Kidney tubule cell (primary cell): ENCODE measurements at places on chromosomes 7 and 10.
A peak's percentile ranks its signal among the peaks of the same experiment; 100 is the strongest.

- peak; percentile 73 for DNase-seq
These were observed 254.6 kb downstream of the ANKRD30A start for GRCh38 chr10:37379991-37380390.

DNA sequence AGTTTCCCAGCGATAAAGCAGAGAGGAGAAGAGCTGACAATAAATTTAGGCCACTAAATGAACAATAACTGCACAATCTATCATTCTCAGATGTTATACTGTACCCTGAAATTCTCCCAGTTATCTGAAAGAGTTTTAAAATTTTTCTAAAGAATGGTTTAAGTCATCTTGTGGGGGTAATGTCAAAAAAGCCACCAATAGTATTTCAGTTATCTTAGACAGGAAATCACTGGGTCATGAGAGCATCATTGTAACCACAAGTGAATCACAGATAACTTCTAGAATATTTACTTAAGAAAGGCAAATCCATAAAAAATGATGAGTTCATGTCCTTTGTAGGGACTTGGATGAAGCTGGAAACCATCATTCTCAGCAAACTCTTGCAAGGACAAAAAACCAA is 147.1 kb downstream of the DNAJB9 start:
- peak; percentile 67 for DNase-seq

- no peak for DNase-seq
These were observed 157.4 kb downstream of the ST7 start for GRCh38 chr7:117110480-117111315.

DNA sequence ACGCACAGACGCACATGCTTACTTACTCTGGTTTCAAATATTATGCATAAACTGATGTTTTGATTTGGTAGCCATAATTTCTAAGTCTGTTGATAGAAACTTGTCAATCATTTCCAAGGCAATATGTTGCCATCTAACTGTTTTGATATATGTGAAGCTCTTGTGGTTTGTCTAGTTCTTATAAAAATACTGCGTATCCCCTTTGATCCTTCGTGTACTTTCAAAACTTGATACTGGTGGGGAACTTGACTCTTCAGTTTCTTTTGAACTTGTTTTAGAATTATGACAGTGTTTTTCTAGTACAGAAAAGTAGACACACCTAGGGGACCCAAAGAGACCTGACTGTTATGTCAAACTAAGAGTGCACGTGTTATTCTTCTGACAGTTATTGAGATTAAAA is 708.0 kb downstream of the LRMDA start:
- DNase-seq = no peak

GRCh38 chr10:124728071-124728829 is 15.9 kb downstream of the FAM53B start:
- DNase-seq = no peak

DNA sequence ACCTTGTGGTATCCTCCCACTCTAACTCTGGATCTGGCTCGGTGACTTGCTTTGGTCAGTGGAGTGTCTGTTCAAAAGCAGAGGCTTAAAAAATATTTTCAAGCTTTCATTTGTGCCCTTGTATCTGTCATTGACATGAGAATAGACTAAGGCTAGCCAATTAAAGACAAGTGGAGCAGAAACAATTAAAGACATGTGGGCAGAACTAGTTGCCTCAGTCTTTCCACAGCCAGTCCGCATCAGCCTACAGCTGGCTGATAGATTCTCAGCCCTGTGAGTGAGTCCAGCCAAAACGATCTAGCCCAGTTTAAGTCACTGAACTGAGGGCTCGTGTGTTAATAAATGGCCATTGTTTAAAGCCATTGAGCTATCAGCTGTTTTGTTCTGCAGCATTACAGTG is 185.2 kb upstream of the DGKB start:
- no peak for DNase-seq

DNA sequence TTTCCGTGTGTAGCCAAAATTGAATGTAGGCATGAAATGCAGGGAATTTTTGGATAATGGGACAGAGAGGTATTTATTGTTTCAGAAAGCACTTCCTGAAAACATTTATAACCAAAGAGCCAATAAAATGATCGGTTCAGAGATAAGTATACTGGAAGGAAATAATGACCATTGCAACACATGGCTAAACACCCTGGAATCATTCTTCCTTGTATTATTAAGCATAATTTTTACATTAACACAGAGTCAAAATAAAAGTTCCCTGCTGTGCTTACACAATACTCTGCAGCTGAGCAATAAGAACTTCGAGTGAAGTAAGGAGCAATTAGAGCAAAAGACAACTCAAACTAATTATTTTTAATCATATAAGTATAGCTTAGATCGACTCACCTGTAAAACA is 648.3 kb downstream of the TNS3 start:
- DNase-seq = no peak

DNA sequence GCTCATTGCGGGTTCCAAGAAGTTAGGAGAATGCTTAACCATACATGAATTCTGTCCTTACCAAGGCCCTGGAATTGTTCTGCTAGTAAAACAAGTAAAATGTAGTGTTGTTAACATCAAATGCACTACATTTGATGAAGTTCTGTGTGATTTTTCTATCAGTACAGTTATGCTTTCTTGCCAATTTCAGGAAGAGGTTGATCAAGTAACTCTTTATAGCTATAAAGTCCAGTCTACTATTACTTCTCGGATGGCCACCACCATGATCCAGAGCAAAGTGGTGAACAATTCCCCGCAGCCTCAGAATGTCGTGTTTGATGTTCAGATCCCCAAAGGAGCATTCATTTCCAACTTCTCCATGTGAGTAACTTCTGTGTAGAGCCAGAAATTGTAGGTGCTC is 5.7 kb downstream of the ITIH2 start:
- DNase-seq = no peak

DNA sequence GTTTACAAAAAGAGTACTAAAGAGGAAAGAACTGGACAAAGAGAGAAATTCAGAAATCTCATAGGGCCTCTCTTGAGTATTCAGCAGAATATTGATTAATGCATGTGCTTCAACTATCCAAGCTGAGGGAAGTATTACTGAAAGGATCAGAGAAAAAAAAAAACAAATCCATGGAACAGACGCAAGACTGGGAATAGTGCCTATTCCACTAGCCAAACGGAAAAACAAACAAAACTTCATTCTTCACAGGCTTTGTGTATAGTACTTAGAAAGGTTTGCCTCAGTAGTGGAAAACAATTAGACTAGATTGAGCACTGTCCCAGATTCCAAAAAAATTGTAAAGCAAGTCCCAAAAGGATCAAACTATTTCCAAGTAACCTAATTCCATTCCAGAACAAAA is 106.2 kb downstream of the TFEC start:
- no peak for DNase-seq
